Amniotic epithelial cell (primary cell): ENCODE measurements at places on chromosomes 2 and 18.

DNA sequence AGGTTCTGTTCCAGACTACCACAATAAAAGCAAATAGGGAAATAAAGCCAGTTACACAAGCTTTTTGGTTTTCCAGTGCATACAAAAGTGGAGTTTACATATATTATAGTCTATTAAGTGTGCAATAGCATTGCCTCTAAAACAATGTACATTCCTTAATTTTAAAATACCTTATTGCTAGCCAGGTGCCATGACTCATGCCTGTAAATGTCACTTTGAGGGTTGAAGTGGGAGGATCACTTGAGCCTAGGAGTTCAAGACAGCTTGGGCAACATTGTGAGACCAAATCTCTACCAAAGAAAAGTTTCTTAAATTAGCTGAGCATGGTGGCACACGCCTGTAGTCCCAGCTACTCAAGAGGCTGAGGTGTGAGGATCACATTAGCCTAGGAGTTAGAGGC, 52.9 kb upstream of the IMP4 start:
- DNase-seq, result no peak

GRCh38 chr18:61991201-61991600, 98.4 kb upstream of the RNF152 start:
- DNase-seq, result peak; percentile 23

DNA sequence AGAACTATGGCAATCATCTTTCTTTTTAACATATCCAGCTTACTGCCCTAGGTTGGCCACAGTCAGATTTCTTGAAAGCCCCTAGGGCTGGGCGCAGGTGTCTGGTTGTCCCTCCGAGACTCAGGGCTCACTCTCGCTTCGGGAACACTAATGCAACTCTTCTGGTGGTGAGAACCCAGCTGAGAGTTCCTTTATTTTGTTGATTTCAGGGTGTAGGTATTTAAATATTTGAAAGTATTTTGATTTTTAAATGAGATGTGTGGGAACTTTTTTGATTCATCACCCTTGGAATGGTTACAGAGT, 40.7 kb downstream of the INPP4A start:
- DNase-seq, result no peak

GRCh38 chr2:70967189-70967588, 11.2 kb upstream of the ANKRD53 start:
- no peak for DNase-seq
